GM18507 (cell line): ENCODE measurements at places on chromosomes 1 and 21.

GRCh38 chr1:9753121-9753531, 70.6 kb downstream of the CLSTN1 start:
- DNase-seq: no peak

- no peak for DNase-seq
These were observed 401.8 kb downstream of the SRGAP2C start for GRCh38 chr1:121586369-121587229.

DNA sequence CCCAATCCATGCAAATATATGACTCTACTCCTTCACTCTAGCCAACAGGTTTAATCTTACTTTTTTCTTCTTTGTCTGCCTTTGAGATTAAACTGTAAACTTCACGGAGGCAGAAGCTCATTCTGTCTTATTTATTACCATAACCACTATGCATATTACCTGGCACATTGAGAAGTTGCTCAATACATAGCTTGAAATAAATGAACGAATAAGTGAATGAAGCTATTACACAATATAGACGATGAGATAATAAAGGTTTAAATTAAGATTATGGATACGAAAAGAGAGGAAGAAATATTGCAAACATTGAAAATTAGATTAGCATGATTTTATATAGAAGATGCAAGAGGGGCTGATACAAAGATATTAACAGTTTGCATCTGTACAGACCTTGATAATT, 385.1 kb downstream of the LTN1 start:
- no peak for DNase-seq

GRCh38 chr1:152623203-152623844, 421 bp upstream of the LCE3A start:
- no peak for DNase-seq

GRCh38 chr1:5349526-5349925, 642.7 kb downstream of the NPHP4 start:
- no peak for DNase-seq

DNA sequence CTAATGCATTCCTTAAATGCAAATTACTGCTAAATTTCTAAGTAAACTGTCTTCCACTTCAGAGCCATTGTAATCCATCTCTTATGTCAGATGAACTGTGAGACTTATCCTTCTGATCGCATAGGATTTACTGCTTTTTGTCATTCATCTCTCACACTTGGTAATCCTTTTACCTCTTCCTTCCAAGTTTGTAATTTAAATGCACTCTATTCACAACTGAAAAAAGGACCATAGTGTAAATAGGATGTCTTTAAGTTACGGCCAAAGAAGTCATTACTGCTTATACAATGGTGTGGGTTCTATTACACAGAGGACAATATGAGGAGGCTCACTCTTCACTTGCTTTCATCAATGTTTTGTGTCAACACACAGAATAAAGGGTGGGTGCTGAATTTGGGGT, 393.3 kb downstream of the PTBP2 start:
- DNase-seq: no peak

- no peak for DNase-seq
These were observed 31.7 kb upstream of the GPR88 start for GRCh38 chr1:100506217-100506616.

- DNase-seq: no peak
These were observed 70.3 kb upstream of the CHODL start for GRCh38 chr21:18174370-18174769.

GRCh38 chr1:215118081-215118480, 35.5 kb downstream of the KCNK2 start:
- no peak for DNase-seq

DNA sequence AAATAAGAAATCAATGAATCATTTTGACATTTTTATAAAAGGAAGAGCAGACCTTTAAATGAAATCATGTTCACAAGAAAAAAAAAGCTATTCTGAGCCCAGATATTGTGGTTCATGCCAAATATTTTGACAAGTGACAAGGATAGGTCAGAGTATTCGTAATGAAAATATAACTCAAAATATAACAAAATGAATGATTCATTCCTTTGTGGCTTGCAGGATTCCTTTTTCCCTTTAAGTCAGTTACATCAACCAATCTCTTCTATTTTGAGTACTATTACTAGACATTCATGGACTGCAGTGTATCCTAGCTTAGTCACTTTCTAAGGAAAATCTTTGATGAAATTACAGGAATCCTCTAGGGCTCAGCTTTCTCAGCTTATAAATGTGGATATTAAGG, 188.7 kb downstream of the COL11A1 start:
- DNase-seq: no peak

- DNase-seq: no peak
These were observed 196.3 kb upstream of the FOXD3 start for GRCh38 chr1:63126104-63126503.

GRCh38 chr1:196896355-196896754, 8.5 kb downstream of the CFHR4 start:
- DNase-seq: no peak

DNA sequence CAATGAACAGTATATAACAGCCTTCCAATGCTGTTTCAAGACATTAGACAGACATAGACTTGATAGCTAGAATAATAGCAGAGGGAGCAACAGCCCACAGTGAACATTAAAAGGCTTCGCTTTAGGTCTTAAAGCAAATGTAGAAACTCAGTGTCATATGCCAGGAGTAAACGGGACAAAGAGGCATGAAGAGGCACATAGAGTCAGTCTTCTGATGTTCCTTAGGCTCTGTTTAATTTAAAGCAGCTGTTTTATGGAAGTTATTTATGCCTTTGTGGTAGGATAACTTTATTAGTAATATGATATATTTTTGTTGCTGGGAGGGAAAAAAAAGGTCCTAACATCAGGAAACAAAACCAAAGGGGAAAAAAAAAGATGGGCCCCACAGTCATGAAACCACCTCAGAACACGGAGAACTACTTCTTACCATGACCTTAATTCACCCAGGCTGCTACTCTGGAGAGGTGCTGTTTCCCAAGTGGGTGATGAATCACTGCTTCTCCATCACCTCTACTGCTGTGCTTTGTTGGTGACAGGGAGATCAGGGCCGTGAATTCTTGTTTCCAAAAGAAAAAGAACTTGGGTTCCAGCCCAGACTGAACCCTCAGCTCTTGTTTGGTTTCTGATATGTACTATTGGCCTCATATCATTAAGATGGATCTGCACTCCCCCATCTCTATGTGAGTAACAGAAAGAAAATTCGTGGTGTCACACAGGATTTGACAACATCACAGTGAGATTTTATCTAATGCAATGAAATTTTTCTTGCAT, 616.9 kb downstream of the KIF26B start:
- DNase-seq: no peak

GRCh38 chr1:118339400-118340124, 154.5 kb upstream of the SPAG17 start:
- DNase-seq: no peak

DNA sequence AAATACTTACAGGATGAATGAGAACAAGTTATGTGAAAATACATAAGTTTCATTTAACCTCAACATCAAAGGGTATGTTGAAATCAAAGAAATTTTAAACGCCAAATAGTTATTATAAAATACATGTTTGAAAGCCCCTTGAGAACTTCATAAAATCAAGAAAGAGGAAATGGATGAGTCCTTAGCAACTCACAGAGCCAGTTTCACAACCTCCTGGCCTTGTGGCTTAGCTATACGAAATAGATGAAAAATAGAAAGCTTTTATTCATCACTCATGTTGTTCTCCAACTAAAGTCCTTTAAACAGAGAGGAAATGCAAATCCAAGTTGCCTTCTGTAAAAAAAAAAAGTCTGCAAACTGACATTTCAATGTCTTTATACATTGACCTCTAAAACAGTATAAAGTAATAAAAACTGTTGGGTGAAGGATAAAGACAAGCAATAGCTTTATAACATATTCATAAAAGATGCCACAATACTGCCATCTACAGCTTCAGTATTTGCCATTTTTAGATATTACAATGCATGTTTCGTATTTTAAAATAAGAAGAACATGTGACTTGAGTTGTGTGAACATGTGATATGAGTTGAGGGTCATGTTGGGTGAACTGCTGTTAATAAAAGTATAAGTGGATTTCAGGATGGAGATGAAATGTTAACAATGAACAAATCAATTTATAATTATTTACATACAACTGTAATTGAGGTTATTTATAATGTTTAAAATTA, 847.8 kb downstream of the MRPL39 start:
- no peak for DNase-seq

GRCh38 chr1:117110774-117111173, 10.8 kb downstream of the TRIM45 start:
- no peak for DNase-seq

DNA sequence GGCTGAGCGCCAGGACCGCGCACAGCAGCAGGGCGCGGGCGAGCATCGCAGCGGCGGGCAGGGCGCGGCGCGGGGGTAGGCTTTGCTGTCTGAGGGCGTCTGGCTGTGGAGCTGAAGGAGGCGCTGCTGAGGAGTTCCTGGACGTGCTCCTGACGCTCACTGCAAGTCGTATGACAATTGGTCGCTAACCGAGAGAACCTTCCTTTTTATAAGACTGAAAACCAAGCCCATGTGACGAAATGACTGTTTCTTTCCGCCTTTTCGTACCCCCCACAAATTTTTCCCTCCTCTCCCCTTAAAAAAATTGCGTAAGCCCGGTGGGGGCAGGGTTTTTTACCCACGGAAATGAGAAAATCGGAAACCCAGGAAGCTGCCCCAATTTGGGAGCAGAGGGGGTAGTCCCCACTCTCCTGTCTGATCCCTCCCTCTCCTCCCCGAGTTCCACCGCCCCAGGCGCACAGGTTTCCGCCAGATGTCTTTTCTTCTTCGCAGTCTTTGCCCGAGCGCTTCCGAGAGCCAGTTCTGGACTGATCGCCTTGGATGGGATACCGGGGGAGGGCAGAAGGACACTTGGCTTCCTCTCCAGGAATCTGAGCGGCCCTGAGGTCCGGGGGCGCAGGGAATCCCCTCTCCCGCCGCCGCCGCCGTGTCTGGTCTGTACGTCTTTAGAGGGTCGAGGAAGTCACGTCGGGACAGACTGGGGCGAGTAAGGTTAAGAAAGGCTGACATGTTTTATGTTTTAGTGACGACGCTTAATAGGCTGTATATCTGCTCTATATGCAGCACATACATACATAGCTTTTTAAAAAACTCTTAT, at the start of gene PTGS2:
Gene PTGS2, minus strand, starts transcription at position 179 of the 817 bp plus-strand sequence. Its CDS starts 133 bp downstream, at position 46.
- DNase-seq: peak; percentile 8

GRCh38 chr1:178501705-178502329, 5.1 kb upstream of the CLEC20A start:
- DNase-seq: peak; percentile 63

- DNase-seq: no peak
These were observed 34.2 kb upstream of the TMEM125 start for GRCh38 chr1:43235451-43236121.

- no peak for DNase-seq
These were observed 6.4 kb downstream of the DMRTA2 start for GRCh38 chr1:50416553-50417453.

- no peak for DNase-seq
These were observed 41.7 kb downstream of the EXTL2 start for GRCh38 chr1:100852976-100853375.

DNA sequence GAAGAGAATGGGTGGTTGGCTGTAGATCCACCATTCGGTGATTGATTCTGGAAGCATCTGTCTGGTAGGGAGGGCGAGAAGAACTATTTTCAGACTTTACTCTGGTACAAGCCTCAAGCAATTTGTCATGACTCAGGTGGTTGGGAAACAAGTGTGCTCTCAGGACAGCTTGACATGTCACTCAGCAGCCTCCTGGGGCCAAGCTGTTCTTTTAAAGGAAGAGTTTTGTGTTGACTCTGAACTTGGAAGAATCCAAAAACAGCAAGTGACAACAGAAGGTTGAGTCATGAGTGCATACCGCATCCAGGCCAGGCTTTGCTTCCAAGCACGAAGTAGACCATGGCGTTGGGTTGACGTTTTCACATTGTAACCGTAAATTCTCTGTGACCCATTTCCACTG, 65.9 kb downstream of the CLIC6 start:
- no peak for DNase-seq
